ENCODE measurements at places on chromosomes 3 and 15.

DNA sequence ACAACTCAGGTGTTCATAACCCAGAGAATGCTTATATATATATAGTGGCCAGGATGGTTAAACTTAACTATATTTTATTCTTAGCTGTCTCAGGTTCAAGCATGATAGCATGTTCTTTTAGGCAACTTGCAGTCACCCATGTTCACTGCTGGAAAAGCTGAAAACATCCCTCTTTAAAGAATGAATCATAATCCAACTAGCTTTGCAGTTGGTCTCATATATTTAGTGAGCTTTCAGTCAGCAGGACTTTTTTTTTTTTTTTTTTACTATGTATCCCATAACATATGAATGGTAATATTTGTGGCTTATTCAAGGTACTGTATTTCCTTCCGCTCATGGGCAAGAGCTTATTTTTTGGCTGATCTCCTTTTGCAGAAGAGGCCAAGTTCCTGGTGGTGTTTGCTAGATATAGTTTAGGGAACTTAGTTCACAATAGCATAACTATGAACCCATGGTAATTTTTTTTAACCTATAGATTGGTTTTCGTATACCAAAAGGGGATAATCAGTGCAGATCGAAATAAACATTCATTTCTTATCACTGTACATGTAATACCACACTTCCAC lies 77.6 kb downstream of the CMSS1 start:
- no peak for DNase-seq

DNA sequence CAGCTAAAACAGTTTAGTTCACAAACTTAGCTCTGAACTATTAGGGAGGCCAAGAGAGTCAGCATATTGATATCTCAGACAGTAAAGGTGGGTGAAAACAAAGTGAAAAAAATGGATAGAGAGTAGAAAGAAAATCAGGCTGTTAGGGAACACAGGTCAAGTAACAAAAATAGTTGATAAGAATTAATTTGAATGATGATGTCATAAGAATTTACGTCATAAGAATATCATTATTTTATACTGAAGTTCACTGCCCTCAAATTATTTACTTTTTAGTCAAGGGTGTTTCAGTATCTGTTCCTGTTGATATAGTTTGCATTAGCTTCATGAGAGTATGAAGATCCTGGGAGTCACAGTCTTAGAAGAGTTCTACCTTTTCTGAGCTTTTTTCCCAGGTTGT lies 1134.6 kb downstream of the SI start:
- no peak for DNase-seq

DNA sequence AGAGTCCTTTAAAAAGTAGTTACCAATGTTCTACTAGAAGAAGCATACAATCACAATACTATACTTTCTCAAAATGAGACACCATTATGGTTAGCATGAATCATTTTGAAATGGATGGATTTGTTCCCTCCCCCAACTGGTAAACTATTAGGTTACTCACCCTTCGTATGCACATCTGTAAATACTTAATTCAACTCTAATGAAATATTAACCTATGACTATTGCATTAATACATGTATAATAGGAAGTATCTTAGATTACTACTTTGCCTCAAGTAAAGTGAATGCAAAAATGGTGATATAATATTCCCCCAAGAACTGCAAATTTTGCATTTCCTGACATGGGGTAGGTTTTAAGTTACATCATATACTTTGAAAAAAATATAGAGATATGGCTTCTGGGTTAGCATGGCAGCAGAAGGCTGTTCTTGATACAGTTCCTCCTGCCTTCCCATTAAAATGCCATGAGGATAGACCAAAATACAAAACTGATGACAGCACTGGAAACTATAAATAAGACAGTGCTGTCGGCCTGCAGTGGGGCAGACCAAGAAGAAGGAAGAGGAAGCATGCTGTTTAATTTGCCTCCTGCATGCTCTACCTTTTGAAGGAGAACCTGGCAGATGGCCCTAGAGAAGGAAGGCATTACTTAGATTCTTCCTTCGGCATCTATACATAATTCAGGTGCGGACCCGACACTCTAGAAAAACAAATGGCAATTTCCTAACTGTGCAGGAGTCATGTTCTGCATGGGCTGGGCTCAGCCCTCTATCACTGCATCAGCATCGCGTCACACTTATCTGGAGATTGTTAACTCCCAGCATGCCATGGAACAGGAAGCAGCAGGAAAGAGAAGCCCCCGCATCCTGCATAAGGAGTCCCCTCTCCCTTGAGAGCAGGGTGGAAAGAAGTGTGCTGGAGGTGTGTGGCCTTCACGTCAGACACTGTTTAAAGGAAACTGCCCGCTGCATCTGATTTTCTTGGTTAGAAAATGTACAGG lies 41.8 kb upstream of the NEO1 start:
- DNase-seq: no peak

GRCh38 chr3:38985981-38986380 lies 65.8 kb downstream of the SCN11A start:
- no peak for DNase-seq

DNA sequence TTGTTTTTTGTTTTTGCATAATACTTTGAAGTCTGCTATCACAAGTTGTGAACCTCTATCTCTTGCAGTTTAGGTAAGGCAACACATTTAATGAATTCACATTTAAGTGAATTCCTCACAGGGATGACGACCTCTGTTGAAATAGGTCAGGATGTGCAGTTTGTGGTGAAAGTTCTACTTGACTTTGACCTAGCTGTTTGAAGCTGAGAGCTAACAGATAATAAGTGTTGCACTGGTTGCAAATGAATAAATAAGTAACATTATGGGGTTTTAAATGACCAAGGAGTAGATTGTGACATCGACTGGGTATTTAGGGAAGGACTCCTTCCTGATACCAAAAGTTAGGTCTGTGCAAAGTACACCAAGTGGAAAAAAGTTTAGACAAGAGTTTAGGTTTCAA lies 23.9 kb downstream of the NIT2 start:
- DNase-seq: no peak

GRCh38 chr15:26972636-26973035 lies 1.7 kb downstream of the GABRG3 start:
- no peak for DNase-seq

- DNase-seq: no peak
Measured at GRCh38 chr15:85379403-85380131, 836 bp upstream of the AKAP13 start.

DNA sequence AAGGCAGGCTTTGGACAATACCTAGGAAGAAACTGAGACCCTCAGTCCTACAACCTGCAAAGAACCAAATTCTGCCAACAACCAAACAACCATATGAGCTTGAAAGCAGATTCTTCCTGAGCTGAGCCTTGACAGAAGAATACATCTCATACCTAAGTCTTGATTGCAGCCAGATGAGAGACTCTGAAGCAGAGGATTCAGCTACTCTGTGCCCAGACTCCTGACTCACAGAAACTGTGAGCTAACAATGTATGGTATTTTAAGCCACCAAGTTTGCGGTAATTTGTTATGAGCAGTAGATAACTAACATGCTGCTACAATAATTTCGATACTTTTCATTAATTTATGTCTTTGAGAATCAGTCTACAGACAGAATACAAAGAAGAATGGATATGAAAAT lies 325.1 kb upstream of the CBLB start:
- no peak for DNase-seq

DNA sequence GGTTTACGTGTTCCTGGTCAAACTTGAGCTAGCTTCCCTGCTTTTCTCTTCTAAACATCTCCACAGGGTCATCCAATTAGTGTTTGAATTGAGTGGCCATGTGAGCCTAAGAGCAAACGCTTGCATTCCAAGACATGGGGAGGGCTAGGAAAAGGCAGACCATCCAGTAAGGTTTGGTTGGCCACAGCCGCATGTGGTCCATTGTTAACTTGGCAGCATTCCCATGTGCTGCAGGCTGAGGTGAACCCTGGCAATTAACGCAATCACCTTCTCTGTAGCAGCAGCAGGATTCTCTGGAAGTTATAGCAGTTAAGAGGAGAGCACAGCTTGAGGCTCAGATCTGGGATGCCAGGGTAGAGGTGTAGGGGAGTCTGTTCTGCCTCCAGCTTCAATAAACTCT lies 502.2 kb upstream of the LMCD1 start:
- DNase-seq: no peak

GRCh38 chr3:112302881-112303763 lies 9.1 kb upstream of the SLC9C1 start:
- no peak for DNase-seq

GRCh38 chr15:32994810-32995424 lies 199.6 kb downstream of the FMN1 start:
- no peak for DNase-seq

- no peak for DNase-seq
Measured at GRCh38 chr3:112489674-112490479, 9.4 kb downstream of the BTLA start.

DNA sequence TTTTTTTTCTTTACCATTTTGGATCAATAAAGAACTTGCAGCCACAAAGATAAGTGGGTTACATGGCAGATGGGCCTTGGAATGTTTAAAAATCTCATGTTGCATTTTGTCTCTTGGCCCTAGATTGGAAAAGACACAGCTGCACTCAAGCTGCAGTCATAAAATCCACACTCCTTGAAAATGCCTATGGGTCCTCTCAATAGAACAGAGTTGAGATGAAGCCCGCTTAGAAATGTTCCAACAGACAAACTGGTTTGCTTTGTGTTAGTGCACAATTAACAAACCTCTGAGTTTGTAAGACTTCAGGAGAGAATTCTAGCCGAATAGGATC lies 401.2 kb upstream of the CDIN1 start:
- no peak for DNase-seq

GRCh38 chr3:60652829-60653228 lies 598.4 kb downstream of the FHIT start:
- DNase-seq: no peak

DNA sequence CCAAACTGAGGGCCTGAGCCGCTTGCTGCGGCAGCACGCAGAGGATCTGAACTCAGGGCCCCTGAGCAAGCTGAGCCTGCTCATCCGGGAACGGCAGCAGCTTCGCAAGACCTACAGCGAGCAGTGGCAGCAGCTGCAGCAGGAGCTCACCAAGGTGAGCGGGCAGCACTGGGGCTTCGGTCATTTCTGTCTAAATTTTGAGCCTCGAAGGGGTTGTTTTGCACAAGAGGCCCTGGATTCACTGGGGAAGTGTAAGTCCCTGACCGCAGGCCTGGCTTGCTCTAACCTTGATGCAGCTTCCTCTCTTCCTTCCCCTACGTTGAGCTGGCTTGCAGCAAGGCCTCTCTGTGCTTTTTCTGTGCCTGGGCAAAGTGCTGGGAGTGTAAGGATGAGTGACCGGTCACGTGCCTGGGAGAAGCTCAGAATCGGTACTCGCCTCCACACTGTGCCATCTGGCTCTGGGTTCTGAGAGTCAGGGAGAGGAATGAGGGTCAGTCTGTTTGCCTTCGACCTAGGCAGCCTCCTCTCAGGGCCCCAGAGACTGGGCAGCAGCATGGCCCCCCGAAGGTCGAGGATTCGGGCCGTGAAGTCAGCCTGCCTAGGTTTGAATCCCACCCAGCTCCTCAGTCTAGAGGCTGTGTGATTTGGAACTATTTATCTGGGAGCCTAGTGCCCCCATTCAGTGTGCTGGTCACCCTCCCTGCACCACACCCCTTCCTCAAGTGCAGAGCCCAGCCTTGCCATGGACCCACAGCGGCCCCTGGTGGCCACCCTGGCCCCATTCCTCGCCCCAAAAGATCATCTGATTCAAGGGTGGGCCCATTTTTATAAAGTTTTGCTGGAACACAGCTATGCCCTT lies 1.4 kb downstream of the FES start:
- peak; percentile 83 for DNase-seq

DNA sequence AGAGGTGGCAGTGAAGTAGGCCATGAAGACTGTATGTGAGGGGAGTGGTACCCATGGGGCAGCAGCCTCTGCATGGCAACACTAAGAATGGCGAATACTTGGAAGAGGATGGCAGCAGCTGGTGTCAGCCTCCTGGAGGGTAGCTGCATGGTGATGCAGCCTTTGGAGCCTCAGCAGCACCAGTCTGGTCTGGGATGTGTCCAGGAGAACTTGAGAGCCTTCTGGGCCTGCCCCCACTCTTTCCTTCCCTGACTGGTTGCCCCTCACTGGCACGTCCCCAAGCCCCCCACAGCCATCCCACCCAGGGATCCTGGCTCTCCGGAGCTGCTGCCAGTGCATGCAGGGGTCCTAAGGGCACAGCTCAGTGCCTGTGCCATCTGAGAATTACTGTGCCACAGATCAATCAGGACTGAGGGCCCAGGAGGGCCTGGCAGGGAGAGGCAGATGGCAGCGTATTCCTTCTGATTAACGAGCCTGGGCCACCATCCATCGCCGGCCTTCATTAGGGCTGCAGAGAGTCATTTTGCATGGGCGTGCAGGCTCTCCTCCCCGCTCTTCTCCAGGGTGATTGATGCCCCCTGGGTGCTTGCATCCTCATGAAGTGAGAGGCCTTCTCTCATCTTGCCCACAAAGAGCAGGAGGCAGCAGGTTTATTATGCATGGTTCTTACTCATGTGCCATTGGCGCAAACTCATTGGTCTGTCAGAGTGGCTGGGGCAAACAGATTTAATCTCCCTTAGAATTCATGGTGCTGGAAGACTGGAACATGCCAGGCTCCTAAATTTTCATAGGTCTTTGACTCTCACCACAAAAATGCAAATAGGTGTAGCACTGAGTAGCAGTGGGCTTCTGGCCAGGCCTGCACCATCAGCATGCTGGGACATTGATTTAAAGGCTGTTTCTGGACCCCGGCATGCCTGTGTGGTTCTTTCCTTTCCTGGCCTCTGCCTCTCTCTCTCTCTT lies 116.8 kb downstream of the EPHB1 start:
- DNase-seq: no peak

- DNase-seq: peak; percentile 16
Measured at GRCh38 chr15:75578173-75578947, 755 bp downstream of the PTPN9 start.

DNA sequence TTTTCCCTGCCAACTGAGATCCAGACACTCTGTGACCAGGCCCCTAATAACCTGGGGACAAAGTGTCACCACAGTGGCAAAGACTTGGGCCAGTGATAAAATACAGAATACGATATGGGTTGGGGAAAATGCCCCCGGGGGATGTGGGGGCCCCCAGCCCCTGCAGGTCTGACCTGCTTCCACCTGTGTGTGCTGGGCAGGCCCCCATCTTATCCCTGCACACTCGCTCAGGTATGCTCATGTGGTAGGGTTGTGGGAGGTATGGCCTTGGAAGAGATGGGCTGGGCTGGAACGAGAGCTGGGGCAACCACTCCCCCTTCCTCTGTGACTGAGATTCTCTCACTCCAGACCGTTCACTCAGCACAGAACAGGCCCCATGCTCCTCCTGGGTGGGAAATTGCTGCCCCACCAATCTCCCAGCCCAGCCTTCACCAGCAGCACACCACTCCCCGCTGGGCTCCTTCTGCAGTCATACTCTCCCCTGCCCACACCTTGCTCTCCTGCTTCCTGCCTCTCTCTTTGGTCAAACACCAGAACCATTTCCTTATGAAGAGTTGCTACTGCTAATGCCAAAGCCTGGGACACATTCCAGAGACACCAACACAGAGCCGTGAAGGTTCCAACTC lies 9.6 kb upstream of the CPEB1 start:
- no peak for DNase-seq
